ENCODE measurements at places on chromosomes 3 and 15.
A peak's percentile ranks its signal among the peaks of the same experiment; 100 is the strongest.

DNA sequence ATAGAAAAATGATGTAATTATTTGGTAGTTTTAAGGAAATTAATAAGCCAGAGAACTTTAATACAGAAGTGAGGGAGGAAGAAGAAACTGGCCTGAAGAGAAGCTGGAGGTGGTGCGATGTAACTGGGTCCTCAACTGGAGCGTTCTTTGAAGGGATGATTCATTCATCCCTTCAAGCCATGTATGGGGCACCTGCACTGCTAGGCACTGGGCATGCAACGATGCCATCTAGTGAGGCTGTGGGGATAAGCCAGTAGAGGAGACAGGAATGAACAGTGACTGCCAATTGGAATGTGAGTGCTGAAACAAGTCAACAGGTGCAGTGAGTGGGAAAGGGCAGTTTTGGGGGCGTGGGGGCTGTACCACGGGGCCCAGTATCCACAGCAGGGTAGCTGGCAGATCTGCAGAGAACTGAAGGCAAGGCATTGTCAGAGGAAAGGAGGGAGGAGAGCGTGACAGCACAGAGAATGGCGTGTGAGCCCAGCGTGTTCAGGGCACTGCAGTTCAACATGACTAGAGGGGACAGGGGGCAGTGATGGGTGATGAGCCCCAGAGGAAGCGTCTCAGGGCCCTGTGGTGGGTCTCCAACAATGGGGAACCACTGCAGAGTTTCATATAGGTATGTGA lies 3.8 kb upstream of the KIF23 start:
- no peak for DNase-seq

DNA sequence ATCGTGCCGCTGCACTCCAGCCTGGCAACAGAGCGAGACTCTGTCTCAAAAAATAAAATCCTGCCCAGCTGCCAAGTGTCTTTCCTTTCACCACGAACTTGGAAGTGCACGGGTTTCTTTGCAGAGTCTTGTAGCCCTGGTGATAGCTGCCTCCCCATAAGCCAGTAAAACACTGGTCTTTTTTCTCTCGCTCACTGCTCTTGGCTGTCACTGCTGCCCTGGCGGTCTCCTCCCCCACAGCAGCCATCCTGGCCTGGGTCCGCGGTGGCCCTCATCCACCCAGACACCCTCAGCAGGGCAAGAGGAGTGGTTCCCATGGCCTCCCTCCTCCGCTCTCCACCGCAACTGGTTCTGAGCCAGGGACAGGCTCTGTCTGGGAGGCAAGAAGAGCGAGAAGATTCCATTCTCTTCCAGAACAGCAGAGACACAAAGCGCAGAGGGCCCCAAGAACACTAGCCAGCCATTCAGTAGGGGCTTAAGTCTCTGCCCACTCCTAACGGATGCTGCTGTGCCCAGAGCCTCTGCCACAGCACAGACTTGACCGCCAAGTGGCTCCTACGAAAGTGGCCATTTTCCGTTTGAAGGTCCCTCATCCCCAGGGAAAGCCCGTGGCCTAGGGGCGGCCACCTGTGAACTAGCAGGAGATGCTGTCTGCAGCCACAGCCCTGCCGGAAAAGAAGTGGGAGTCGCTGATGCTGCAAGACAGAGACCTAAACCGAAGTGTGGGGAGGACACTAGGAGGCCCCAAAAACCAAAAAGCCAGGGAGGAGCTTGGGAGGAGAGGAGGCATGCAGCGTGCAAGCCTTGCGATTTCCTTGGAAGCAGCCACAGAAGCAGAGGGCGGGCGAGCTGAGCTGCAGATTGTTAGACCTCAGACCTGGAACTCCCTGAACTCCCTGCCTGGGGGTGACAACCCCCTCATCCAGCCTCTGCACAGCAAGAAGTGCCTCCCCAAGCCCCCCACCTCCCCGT lies 44.1 kb downstream of the KLHL25 start:
- no peak for DNase-seq

DNA sequence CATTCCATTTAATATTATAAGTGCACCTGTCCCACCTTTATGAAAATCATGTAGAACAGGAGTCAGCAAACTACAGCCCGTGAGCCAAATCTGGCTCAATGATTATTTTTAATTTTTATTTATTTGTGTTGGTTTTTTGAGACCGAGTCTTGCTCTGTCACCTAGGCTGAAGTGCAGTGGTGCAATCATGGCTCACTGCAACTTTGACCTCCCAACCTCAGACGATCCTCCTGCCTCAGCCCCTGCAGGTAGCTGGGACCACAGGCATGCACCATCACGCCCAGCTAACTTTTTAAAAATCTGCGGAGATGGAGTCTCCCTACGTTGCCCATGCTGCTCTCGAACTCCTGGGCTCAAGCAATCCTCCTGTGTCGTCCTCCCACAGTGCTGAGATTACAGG lies 42.0 kb downstream of the MYO1E start:
- no peak for DNase-seq

GRCh38 chr3:159978353-159978752 lies 10.3 kb upstream of the IL12A start:
- no peak for DNase-seq

GRCh38 chr3:190155752-190156151 lies 35.1 kb upstream of the P3H2 start:
- no peak for DNase-seq

DNA sequence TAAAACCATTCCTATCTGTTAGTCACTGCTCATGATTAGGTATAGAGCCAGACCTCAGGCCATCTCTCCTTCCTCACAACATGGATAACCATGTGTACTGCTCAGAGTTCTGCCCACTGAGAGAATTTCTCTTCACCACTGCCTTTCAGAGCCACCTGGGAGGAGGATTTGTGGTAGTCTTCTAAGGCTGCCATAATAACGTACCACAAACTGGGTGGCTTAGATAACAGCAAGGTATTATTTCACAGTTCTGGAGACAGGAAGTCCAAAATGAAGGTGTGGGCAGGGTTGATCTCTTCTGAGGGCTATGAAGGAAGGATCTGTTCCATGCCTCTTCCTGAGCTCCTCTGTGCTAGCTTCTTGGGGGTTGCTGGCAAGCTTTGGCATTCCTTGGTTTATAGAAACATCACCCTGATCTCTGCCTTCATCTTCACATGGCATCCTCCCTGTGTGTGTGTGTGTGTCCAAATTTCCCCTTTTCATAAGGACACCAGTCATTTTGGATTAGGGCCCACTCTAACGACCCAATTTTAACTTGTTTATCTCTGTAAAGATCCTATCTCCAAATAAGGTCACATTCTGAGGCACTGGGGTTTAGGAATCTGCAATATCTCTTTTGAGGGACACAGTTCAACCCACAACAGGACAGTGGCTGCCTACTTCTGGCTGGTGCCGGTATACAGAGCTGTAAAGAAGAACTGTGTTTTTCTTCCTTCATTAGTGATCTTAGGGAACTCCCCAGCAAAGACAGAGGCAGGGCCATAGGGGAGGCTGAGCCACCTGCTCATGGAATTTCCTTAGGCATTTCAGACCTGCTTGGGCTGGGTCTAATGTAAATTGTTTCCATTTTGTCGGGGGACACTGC lies 42.1 kb upstream of the NOX5 start:
- DNase-seq = no peak

DNA sequence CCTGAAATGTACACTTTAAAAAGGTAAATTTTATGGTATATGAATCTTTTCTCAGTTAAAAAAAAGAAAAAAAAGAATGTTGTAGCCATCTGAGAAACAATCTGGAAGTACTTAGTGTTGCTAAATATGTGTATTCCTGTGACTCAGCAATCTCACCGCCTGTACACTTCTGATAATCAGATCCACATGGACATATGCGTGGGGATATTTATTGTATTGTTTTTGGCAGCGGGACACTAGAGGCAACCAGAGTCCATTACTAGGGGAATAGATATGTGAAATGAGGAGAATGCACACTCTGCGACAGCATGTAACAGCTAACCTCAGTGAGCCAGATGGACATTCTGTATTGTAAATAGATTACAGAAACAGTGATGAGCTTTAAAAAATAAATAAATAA lies 65.4 kb downstream of the AQP9 start:
- DNase-seq = no peak

DNA sequence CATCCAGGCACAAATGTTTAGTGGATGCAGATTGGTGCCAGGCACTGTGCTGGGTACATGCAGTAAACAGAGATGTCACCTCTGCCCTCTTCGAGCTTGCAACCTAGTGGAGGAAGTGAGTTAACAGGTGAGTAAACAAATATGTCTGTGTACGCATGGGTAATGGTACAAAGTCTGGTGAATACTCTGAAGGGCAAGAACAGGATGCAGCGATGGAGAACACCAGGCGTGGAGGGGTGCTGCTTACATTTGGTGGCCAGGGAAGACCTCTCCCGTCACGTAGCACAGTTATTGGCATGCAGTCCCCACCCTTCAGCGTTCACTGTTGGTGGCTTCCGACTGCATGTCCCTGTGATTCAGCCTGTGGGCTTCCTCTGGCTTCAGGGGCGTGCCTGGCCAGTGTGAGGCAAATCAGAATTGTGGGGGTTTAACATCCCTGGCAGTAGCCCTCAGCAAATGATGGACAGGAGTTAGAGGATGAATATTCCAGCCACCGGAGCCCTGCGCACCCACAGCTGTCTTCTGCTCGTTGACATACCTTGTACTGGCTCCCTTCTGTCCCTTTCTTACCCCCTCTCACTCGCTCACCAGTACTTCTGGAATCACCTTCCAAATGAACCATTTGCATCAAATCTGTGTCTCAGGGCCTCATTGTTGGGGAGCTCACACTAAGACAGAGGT lies 9.1 kb upstream of the HDAC11 start:
- DNase-seq = no peak

GRCh38 chr3:196754091-196754981 lies 14.7 kb downstream of the PAK2 start:
- no peak for DNase-seq

GRCh38 chr3:112640930-112641801 lies at the start of gene CCDC80:
Gene CCDC80 (minus strand): TSS chr3:112641143. CDS start chr3:112639905, 1,238 bp downstream.
- DNase-seq = no peak

GRCh38 chr15:85024509-85025336 lies 43.1 kb downstream of the PDE8A start:
- DNase-seq = no peak

DNA sequence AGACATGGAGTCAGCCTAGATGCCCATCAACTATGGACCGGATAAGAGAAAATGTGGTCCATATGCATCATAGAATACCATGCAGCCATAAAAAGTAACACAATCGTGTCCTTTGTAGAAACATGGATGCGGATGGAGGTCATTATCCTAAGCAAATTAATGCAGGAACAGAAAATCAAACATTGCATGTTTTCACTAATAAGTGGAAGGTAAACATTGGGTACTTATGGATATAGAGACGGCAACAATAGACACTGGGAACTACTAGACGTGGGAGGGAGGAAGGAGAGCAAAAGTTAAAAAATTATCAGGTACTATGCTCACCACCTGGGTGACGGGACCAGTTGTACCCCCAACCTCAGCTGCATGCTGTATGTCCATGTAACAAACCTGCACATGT lies 2.5 kb downstream of the PLD1 start:
- DNase-seq = no peak

DNA sequence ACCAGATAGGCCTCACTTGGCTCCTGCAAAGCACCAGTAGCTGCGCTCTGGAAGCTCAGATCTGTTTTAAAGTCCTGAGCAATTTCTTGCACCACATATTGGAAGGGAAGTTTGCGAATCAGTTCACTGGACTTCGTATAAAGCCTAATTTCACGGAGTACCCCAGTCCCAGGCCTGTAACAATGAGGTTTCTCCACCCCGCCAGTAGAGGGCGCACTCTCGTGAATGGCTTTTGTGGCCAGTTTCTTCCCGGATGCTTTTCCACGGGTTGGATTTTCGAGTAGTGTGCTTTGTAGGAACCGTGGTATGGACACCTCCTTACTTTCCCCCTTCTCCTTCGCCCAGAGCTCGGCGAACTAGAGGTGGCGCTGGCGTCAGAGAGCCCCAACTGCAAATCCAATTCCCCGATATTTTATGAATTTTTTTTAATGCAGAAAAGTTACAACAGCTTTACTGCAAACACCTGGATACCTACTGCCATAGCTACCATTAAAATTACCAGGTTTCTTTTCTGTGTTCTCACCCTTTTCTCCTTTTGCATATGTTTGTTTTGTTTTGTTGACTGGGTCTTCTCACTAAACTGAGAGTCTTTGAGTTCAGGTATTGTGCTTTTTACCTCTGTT lies 13.3 kb downstream of the RARB start:
- no peak for DNase-seq

- no peak for DNase-seq
Observed at GRCh38 chr3:148083526-148084182, 614.0 kb upstream of the AGTR1 start.

DNA sequence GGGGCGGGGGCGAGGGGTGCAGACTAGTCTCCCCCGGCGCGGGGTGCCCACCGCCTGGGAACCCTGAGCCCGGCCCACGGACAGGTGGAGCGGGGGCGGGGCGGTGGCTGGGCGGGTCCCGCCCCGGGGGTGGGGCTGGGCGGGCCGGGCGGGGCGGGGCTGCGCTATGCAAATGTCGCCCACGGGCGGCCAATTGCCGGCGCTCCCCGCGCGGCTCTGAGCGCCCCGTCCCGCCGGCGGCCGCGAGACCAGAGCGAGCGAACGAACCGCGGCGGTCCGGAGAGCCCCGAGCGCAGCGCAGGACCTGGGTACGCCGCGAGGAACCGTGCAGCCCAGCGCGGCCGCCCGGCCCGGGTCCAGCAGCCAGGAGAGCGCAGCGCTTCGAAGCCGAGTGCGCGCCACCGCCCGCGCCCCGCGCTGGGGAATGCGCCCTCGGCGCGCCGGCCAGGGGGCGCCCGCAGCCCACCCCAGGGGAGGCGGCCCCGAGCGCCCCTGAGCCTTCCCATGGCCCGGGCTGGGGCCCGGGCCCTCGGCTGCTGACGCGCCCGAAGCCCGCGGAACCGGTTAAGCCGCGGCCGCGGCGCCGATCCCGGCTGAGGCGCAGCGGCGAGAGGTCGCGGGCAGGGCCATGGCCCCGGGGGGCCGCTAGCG lies at the start of gene SEMA3F:
Gene SEMA3F, plus strand, starts transcription at position 485 of the 651 bp plus-strand sequence. CDS start 4,299 bp downstream, outside the sequence.
- peak; percentile 36 for DNase-seq

DNA sequence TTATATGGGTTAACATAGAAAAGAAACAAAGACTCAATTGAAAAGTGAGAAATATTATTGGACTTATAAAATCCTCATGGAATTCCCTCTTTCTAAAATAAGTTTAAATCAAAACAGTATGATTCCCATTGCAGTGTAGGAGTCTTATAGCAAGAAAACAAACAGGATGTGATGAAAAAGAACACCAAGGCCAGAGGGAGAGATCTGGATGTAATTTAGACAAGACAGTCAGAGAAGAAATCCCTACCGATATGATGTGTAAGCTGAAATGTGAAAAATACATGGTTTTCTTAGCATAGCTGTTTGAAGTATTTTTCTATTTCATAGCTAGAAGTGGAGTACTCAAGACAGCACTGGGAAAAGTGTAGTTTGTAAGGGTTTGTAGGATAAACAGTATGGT lies 521.5 kb downstream of the RSL24D1 start:
- DNase-seq = no peak

GRCh38 chr3:172617013-172617706 lies 93.7 kb downstream of the NCEH1 start:
- no peak for DNase-seq

- no peak for DNase-seq
Observed at GRCh38 chr15:35505141-35505540, 40.8 kb downstream of the DPH6 start.

- DNase-seq = no peak
Observed at GRCh38 chr3:127651516-127652172, 21.1 kb upstream of the ABTB1 start.

- no peak for DNase-seq
Observed at GRCh38 chr3:62416144-62416543, 42.8 kb upstream of the FEZF2 start.
